ENCODE measurements at places on chromosomes 6 and 20.

DNA sequence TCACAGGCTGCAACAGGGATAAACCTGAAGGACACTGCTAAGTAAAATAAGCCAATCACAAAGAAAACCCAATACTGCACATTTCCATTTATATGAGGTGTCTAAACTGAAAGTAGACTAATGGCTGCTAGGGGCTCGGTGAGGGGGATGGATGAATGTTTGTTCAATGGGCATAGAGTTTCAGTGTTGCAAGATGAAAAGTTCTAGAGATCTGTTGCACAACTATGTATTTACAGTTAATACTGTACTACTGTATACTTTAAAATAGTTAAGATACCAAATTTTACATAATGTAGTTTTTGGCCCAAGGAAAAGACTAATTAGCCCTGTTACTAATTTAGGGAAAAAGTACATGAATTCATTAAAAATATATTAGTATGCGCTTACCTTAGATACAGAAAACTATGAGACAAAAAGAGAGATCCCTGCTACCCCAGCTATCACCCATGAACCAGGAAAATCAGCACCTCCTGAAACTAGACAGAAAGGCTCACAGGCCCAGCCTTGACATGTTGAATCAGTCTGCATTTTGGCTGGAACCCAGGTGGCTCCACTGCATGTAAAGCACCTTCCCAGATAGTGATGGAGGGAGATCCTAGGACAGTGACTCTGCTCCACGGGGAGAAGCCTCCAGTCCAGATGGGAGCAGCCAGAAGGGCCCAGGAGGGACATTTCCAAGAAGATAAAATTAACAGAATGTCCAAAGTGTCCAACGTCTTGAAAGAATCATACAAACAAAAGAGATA, 16.1 kb downstream of the HLA-F start:
- no peak for DNase-seq

DNA sequence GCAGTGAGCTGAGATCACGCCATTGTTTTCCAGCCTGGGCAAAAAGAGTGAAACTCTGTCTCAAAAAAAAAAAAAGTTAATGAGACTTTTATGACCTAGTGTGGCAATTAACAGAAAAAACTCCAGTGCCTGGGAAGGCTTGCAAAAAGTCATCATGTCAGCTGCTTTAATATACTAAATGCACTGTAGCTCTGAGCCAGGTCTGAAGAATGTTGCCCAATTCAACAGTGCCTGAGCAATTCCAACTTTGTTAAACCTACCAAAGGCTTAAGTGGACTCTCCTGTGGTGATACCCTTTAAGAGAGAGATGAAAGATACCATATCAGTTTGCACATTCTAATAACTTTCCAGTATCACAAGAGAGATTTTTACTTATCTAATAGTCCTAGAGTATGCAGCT, 6.5 kb upstream of the ROS1 start:
- no peak for DNase-seq

DNA sequence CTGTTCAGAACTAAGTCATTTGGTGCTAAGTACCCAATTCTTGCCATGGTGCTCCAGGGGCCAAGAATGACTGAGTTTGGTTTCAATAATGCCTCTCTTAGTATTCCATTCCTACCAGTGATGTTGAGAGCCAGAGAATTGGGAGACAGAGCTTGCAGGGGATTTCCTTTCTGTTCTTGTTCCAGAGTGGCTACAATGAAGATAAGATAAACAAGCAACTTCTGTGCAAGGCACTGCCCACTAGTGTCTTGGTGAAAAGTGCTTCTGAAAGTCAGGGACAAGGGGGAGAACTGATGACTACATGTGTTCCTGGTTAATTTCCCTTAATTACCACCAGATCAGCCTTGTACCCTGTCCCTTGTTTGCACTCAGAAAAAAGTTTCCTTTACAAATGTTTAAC, 421.6 kb downstream of the BCKDHB start:
- no peak for DNase-seq

DNA sequence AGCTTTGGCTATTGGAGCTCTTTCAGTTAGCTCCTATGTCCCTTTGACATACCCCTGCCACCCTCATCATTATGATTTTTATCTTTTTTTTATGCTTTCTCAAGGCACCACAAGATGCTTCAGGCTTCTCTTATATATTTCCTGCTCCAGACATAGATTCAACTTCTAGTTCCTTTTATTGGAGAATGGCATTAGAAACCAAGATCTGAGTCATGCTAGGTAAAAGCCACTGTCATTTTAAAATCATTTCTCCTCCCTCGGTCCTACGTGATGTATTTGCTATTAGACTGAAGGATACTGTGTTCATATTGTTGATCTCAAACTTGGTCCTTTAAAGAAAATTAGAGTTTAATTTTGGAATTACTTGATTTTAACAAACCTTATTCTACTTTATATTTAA, 8.3 kb downstream of the TENT5A start:
- no peak for DNase-seq

DNA sequence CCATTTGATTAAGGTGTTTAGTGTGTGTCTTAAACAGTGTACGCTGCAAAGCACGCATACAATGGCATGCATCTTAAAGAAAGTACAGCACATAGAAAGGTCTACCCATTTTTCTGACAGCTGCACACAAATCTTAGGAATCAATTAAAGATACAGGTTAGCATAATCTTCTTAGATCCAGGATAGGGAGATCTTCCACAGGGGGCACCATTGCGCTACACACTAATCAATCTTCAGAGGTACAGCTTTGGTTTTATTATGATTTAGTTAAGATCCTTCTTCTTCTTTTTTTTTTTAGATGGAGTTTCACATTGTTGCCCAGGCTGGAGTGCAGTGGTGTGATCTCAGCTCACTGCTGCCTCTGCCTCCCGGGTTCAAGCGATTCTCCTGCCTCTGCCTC, 63.7 kb upstream of the BEND3 start:
- DNase-seq, result no peak

- DNase-seq, result no peak
These were observed 20.6 kb downstream of the NHLRC1 start for GRCh38 chr6:18101873-18102272.

GRCh38 chr6:127100510-127101140, 17.8 kb upstream of the RSPO3 start:
- no peak for DNase-seq

- DNase-seq, result no peak
These were observed 2.3 kb downstream of the DST start for GRCh38 chr6:56640374-56640773.

GRCh38 chr6:136405420-136406029, 115.9 kb upstream of the BCLAF1 start:
- DNase-seq, result no peak

GRCh38 chr20:20802328-20802727, 89.9 kb upstream of the RALGAPA2 start:
- DNase-seq, result no peak

GRCh38 chr6:116459927-116460326, 1.2 kb upstream of the CALHM6 start:
- no peak for DNase-seq

GRCh38 chr6:160930547-160931377, 60.8 kb upstream of the MAP3K4 start:
- DNase-seq, result peak; percentile 44

DNA sequence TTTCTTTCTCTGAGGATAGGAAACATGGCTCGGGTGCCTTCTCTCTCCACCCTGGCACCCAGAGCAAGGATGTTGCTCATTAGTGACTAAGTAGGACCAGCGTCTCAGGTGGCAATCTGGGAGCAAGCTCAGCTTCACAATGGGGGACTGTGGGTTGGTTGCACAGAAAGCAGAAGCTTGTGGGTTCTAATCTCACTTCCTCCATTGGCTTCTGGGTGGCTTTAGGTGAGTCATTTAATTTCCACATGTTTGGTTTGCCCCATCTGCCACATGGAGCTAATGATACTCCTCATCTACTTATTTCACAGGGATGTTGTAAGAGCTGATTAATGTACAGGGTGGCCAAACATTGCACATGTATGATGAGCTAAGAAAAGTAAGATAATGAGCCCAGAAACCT, 54.8 kb upstream of the AKIRIN2 start:
- no peak for DNase-seq

DNA sequence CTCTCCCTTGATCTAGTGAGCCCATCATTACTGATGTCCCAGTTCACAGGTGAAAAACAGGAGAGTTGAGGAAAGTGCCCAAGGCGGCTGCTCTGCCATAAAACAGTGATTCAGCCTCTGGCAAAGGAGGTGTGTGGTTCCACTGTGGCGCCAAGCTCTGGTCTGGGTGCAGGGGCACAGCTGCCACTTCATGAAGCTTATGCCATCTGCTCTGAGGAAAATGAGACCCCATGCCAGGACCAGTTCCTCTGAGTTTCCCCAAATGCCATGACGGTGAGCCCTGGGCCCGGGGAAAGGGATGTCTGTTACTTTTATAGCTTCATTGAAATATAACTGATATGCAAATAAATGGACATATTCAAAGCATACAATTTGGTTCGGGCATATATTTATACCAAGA, 33.7 kb upstream of the ZBP1 start:
- no peak for DNase-seq

DNA sequence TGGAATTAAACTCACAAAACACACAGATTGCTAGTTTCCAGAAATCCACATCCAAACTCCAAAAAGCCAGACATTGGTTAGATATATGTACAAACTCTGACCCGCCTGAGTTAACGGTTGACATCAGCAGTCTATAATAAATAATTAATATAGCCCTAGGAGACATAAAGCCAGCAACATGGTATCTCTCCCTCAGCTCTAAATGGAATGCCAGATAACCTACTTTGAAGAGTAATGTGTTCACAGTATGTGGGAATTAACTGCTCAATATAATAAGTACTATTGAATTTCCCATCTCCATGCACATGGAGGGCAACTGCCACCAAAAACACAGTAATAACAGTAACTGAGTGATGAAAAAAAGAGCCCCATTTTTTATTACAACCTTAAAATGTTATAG, 383.2 kb downstream of the CD83 start:
- DNase-seq, result no peak

DNA sequence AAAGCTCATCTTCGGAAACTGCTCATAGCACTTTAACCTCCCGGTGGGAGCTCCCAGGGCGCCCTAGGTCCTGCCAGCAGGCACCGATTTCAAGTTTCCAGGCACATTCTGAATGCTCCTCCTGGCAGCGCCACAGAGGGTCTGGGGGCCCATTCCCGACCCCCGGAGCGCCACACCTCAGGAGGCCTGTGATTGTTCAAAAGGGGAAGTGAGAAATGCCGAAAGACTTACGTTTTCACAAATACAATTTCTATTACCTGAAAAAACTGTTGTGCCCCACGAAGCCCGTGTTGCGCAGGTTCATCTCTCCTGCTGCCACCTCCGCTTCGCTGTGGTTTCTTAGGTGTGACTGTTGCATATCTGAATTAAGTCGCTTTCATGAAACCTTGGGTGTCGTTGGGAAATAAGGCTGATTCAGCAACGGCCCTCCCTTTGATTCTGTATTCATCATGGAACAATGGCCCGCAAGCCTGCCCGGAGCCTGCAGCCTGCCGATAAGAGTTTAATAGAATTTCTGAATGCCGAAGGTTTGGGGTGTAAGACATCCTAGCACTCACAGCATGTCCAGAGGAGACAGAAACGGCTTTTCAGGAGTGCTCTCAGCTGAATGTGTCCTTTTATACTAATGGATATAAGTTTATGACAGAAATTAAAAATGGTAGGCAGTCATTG, 1.9 kb upstream of the MYT1 start:
- no peak for DNase-seq

DNA sequence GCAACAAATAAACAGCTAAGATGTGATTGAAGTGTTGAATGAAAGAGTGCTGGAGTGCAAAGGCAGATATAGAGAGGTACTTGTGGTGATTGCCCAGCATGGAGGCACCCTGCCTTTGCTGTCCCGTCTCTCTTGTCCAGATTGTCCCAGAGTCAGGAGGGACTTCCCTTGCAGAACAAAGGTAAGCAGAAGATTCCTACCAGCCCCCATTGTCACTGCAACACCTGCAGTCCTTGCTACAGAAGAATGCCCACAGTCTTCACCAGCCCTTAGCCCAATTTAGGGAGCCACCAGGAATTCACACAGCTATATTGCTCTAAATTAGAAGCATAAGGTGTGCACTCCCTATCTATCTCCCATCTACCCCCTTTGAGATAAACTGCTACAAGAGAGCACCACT, 491.8 kb downstream of the KIF16B start:
- no peak for DNase-seq

DNA sequence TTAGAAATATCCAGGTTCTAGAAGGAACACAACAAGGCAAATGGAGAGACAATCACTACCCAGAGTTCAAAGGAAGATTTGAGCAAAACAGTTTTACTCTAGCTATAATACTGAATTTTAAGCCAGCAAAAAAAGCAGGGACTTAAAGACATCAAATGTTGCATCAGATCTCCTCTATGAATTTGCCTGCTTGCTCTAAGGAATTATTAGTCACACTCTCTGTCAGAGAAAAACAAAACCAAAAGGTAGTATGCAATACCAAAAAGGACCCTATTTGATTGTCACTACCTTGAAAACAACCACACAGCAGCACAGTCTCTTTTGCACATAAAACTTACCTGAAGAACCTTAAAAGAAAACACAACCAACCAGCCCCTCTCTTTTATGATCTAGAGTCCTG, 46.3 kb downstream of the BTBD9 start:
- no peak for DNase-seq

DNA sequence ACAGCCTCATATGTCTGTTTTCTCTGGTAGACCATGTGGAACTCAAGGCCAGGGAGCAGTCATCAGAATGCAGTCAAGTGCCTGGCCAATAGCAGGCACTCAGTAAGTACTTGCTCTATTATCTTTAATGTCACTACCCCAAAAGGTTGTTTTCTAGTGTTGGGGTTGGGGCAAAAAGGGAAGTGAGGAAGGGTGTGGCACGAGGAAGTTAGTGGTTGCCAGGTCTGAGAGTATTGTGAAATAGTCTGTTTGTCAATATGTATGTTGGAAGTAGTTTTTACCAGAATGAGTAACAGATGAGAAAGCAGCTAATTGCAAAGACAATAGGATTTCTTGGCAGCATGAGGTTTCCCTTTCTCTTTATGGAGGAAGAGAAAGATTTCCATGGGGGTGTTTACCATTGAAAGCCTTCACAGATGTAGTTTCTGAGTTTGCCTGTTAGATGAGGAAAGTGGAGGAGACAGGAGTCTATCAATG, 59.5 kb upstream of the ARMH2 start:
- no peak for DNase-seq

DNA sequence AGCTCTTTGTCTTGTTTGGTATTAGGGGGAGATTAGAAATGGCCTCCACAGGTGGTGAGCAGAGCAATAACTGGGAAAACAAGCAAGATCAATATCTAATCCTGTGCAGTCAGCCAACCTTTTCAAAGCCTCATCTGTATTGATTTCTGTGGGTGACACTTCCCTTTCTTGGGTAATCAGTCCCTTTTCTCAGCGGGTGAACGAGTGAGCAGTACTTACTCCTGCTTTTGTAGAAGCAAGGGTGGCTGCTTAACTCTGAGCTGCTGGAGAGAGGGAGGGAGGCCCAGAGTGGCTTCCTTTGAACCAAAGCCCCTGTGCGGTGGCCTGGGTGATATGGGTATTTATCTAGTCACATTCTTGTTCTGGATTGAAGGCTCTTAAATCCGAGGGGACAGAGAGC, 254.8 kb upstream of the CHD6 start:
- DNase-seq, result no peak

GRCh38 chr6:55016261-55016660, 158.1 kb upstream of the HCRTR2 start:
- DNase-seq, result no peak

All from amniotic stem cell (primary cell).